ENCODE measurements at places on chromosomes 2 and 18.
A peak's percentile ranks its signal among the peaks of the same experiment; 100 is the strongest.

DNA sequence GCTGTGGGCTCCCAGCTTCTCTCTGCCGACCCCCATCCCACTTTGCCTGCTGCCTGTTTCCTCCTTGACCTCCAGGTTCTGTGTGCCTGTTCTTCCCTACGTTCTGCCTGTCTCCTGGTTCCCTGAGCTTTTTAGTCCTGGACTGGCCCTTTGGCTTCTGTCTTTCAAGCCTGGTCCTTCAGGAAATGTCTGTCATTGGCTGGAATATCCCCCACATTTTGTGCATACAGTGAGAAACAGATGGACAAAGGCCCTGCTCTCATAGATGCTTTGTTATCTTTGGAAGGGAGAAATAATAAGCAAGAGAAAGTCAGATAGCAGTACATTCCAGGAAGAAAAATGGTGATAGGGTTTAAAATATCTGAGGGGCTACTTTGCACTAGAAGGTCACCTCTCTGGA, 5.7 kb downstream of the MGAT5 start:
- DNase-seq = no peak

DNA sequence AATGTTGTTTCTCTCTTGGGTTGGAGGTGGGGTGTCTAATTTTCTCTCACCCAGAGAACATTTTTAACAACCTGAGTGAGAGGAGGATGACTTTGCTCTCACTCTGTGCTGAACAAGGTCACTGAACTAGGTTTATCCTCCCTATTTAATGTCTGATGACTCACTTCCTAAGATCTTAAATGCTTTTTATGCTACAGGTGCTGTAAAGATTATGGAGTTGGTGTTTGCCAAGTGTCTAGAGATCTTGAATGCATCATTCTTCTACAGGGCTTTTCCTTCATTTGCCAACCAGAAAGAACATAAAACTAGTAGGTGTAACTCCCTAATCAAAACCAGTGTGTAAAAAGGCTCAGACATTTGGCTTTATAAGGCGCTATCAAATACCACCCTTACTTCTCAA, 350.5 kb upstream of the ETAA1 start:
- no peak for DNase-seq

GRCh38 chr2:36266536-36267121, 88.9 kb upstream of the CRIM1 start:
- no peak for DNase-seq

DNA sequence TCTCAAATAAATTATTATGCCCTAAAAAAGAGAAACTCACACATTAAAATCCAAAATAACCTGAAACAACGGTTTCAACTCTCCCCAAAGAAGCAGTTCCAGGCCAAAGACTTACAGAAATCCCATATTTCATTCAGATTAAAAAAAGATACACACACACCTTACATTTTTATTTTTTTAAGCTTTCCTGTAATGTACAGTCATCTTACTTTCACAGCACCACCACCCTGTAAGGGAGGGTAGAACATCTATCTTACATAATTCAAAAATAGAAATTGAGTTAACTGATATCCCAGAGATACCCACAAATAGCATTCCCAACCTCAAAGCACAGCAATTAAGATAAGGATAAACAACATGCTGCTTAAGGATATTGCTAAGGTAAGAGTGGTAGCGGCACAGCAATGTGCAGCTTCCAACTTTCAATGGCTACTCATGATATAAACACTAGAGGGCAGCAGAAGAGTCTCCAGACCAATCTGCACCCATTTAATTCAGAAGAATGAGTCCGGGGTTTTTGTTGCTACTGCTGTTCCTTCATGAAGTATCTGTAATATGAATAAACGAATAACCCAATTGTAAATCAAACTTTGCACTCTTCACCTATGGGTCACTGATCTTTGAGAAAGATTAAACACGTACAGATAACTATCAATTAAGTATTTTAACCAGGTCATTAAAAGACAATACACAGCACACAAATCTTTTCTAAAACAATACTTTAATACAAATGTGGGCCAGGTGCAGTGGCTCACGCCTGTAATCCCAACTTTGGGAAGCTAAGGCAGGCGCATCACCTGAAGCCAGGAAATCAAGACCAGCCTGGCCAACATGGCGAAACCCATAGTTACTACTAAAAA, 11.3 kb downstream of the GFPT1 start:
- no peak for DNase-seq

GRCh38 chr2:134429886-134430285, 176.0 kb downstream of the MGAT5 start:
- DNase-seq = no peak

- no peak for DNase-seq
These were observed 2.9 kb upstream of the PKDCC start for GRCh38 chr2:42044939-42045338.

- peak; percentile 74 for DNase-seq
These were observed 84.9 kb downstream of the DGKD start for GRCh38 chr2:233439191-233439590.
